HCT116 (cell line): ENCODE measurements at places on chromosomes 6 and 20. TPM values are rescaled to one million over a fixed set of nuclear protein-coding genes. Genes with fewer than 3 reads are reported as not detected.

DNA sequence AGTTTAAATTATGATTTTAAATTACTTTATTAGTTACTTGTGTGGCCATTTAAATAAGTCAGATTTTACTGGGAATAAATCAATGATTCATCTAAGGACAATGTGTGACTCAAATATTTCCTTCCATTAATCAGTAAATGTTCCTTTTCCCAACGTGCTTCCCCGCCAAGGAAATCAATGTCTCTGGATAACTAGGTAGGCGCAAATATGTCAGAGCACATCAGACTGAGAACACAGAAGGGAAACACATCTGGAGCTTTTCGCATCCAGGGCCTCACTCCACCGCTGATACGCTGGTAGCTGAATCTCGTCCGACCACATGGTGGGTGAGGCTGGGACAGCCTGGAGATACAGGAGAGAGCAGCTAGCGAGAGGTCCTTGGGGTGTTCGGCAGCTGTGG, 56.4 kb upstream of the RPS6KA2 start:
- H3K36me3 ChIP-seq: no peaks in the 10 kb centered on the region
- H3K4me3 ChIP-seq: no peak overlapping the region
- DNase-seq: no peak
- H3K27ac ChIP-seq: no peak overlapping the region

- peaks cover 23% of the 10 kb centered on the region for H3K27me3 ChIP-seq
- no peaks in the 10 kb centered on the region for H3K4me1 ChIP-seq
- H3K27ac ChIP-seq: no peak overlapping the region
- no peak for DNase-seq
- no peaks in the 10 kb centered on the region for H3K36me3 ChIP-seq
- H3K4me3 ChIP-seq: no peak overlapping the region
Measured at GRCh38 chr20:17457079-17457478, 74.1 kb downstream of the BFSP1 start.

DNA sequence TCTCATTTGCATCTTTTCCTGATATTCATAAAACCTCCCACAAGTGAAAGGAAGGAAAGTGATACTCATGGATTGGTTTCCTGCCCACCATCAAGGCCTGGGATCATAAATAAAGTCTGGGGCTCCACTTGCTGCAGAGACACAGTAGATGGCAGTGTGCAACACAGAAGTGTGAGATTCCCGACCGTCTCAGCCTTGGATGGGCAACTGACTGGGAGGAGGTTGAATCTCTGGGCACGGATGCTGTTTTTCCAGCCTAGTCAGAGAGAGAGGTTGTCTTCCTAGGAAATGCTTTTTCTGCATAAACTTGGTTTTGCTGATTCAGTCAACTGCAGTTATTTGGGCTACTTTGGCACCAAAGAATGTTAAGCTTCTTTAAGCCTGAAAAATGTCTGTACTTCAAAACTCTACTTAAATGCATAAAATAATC, 9.9 kb upstream of the RFPL4B start:
- no peaks in the 10 kb centered on the region for H3K4me1 ChIP-seq
- H3K27ac ChIP-seq: no peak overlapping the region
- DNase-seq: peak; percentile 43

Gene TXLNB
- 0.05 TPM for total RNA-seq

Gene OR2B6
- 0.25 TPM for total RNA-seq

GRCh38 chr6:146041282-146041681, 12.4 kb downstream of the GRM1 start:
- no peak overlapping the region for H3K4me3 ChIP-seq
- no peaks in the 10 kb centered on the region for H3K4me1 ChIP-seq
- H3K27ac ChIP-seq: no peak overlapping the region

Gene LRRN4
- total RNA-seq: 0.10 TPM

DNA sequence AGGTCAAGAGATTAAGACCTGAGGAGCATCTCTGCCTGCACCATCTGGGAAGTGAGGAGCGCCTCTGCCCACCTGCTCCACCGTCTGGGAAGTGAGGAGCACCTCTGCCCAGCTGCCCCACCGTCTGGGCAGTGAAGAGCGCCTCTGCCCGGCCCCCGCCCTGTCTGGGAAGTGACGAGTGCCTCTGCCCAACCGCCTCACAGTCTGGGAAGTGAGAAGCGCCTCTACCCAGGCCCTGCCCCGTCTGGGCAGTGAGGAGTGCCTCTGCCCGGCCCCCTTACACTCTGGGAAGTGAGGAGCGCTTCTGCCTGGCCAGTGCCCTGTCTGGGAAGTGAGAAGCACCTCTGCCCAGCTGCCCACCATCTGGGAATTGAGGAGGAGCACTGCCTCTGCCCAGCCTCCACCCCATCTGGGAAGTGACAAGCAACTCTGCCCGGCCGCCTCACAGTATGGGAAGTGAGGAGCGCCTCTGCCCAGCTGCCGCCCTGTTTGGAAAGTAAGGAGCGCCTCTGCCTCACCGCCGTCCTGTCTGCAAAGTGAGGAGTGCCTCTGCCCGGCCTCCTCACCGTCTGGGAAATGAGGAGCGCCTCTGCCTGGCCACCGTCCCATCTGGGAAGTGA, 270.4 kb upstream of the NRSN1 start:
- no peak for DNase-seq
- no peaks in the 10 kb centered on the region for H3K4me1 ChIP-seq
- H3K27me3 ChIP-seq: no peaks in the 10 kb centered on the region
- no peaks in the 10 kb centered on the region for H3K36me3 ChIP-seq
- H3K4me3 ChIP-seq: no peak overlapping the region

DNA sequence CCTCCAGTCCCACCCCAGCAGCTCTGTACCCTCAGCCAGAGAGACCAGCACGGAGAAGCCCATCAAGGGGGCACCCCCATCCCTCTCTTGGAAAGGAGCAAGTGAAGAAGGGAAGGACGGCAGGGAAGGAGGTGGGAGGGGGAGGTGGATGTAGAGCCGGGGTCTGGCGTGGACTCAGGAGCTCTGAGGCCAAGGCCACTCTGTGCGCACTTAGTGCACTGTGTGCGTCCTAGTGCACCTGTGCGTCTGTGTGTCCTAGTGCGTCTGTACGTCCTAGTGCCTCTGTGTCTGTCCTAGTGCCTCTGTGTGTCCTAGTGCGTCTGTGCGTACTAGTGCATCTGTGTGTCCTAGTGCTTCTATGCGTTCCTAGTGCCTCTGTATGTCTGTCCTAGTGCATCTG, 54.2 kb downstream of the DSTN start:
- no peak for DNase-seq
- no peaks in the 10 kb centered on the region for H3K27me3 ChIP-seq
- peaks cover 29% of the 10 kb centered on the region for H3K36me3 ChIP-seq
- H3K27ac ChIP-seq: no peak overlapping the region

GRCh38 chr6:37242429-37243052, 15.0 kb upstream of the TBC1D22B start:
- peak overlapping the region; percentile 27 for H3K4me3 ChIP-seq
- H3K27me3 ChIP-seq: no peaks in the 10 kb centered on the region
- peak overlapping the region; percentile 74 for H3K27ac ChIP-seq

GRCh38 chr6:17021539-17021889, 80.3 kb upstream of the STMND1 start:
- H3K27ac ChIP-seq: no peak overlapping the region
- no peaks in the 10 kb centered on the region for H3K36me3 ChIP-seq
- H3K4me1 ChIP-seq: no peaks in the 10 kb centered on the region
- H3K27me3 ChIP-seq: no peaks in the 10 kb centered on the region

Gene HSPA12B
- total RNA-seq: not detected

- no peak overlapping the region for H3K4me3 ChIP-seq
- H3K36me3 ChIP-seq: no peaks in the 10 kb centered on the region
Measured at GRCh38 chr6:136945711-136946121, 23.6 kb downstream of the SLC35D3 start.

GRCh38 chr20:57435498-57436222, 44.5 kb downstream of the RBM38 start:
- peak overlapping the region; percentile 40 for H3K27ac ChIP-seq
- no peaks in the 10 kb centered on the region for H3K27me3 ChIP-seq
- DNase-seq: peak; percentile 88
- peaks cover 61% of the 10 kb centered on the region for H3K4me1 ChIP-seq
- H3K4me3 ChIP-seq: peak overlapping the region; percentile 10; the same call in 1 of the 2 replicates

DNA sequence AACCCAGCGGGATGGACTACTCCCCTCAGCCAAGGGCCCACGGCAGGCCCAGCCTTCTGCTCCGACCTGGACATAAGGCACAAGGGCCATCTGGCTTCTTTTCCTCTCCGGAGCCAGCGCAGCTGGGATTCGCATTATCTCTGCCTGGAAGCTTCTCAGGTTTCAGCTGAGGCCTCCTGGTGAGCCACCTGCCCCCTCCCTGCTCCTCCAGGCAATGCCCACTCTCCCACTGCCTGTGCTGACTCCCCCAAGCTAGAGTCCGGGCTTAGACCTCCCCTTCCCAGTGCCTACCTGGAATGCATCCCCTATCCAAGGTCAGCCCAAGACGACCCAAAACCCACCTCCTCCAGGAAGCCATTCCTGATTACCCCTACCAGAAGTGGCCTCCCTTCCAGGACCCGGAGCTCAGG, 60.7 kb downstream of the EZR start:
- H3K27ac ChIP-seq: peak overlapping the region; percentile 46; the same call in 1 of the 2 replicates
- no peaks in the 10 kb centered on the region for H3K27me3 ChIP-seq
- DNase-seq: no peak
- H3K4me1 ChIP-seq: peaks cover 77% of the 10 kb centered on the region
- H3K4me3 ChIP-seq: no peak overlapping the region
- no peaks in the 10 kb centered on the region; the same call in 1 of the 2 replicates for H3K36me3 ChIP-seq

DNA sequence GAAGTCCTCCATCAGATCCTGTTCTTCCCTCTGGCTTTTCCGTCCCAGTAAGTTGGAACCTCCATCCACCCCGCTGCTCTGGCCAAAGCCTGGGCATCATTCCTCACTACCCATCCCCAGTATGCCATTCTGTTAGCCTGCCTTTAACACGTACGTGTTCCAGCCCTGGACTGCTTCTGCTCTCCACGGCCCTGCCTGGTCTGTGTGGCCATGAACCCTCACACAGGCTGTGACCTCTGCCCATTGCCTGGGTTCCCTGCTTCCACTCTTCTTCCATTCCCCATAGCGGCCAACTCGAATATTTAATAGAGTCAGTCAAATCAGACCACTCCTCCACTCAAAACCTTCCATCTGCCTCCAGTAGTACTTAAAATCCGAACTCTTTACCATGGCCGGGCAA, 29.4 kb downstream of the RALGAPA2 start:
- DNase-seq: no peak
- H3K4me3 ChIP-seq: no peak overlapping the region
- H3K36me3 ChIP-seq: no peaks in the 10 kb centered on the region
- no peak overlapping the region for H3K27ac ChIP-seq

Gene SLC4A11
- total RNA-seq: 22.7 TPM

- no peak overlapping the region for H3K4me3 ChIP-seq
- H3K27me3 ChIP-seq: no peaks in the 10 kb centered on the region
- DNase-seq: no peak
Measured at GRCh38 chr20:44171775-44172571, 15.0 kb downstream of the JPH2 start.

Gene SIRPD
- total RNA-seq: not detected

DNA sequence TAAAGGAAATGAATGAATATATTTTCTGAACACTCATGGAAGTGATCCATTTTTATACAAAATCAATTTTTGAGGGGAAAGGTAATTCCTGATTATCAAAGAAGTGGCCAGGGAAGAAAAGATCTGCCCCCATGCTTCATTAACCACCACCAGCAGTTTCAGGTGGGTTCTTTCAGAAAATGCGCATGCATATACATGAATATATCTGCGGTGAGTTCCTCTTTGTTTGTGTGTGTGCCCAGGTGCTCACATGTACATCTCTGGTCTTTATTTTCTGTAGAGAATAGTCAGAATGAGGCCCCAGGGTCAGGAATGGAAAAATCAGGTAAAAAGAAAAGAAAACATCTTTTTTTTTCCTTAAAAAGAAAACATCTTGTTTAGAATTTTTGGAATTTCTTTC, 88.4 kb downstream of the SGK1 start:
- H3K4me3 ChIP-seq: no peak overlapping the region
- DNase-seq: no peak
- no peaks in the 10 kb centered on the region for H3K27me3 ChIP-seq
- H3K36me3 ChIP-seq: no peaks in the 10 kb centered on the region
- H3K4me1 ChIP-seq: no peaks in the 10 kb centered on the region

Gene CPXM1
- 0.17 TPM for total RNA-seq

GRCh38 chr6:36760685-36761435, 63.2 kb downstream of the RAB44 start:
- no peaks in the 10 kb centered on the region for H3K36me3 ChIP-seq
- H3K4me3 ChIP-seq: no peak overlapping the region
- H3K4me1 ChIP-seq: peaks cover 20% of the 10 kb centered on the region
- no peak overlapping the region for H3K27ac ChIP-seq
- no peak for DNase-seq

Gene OR12D3
- total RNA-seq: not detected
